AG04449 (cell line): ENCODE measurements at places on chromosomes 11 and 22.
A peak's percentile ranks its signal among the peaks of the same experiment; 100 is the strongest.

DNA sequence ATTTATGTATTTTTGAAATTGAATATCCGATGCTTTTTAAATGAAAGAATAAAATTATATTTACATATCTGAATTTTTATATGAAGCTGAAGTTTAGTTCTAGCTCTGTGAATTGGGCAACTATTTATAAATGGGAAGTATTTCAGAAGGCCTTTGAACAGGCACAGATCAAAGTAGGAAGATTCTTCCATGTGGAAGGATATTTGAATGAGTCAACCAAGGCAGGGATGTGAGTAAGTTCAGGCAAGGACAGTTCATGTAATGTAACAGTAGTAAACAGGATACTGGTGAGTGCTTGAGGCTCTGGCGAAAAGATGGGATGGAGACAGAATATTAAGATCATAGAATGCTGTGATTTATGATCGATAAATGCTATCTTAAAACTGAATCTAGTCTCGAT lies 417.8 kb upstream of the CCDC179 start:
- peak; percentile 24 for DNase-seq

GRCh38 chr11:86969258-86969657 lies 14.1 kb upstream of the FZD4 start:
- DNase-seq = no peak

- DNase-seq = no peak
Observed at GRCh38 chr22:46039535-46039934, 62.6 kb upstream of the WNT7B start.

- DNase-seq = no peak
Observed at GRCh38 chr11:87295237-87295636, 257.5 kb downstream of the TMEM135 start.

GRCh38 chr11:13316528-13316961 lies 39.0 kb downstream of the BMAL1 start:
- DNase-seq = no peak

DNA sequence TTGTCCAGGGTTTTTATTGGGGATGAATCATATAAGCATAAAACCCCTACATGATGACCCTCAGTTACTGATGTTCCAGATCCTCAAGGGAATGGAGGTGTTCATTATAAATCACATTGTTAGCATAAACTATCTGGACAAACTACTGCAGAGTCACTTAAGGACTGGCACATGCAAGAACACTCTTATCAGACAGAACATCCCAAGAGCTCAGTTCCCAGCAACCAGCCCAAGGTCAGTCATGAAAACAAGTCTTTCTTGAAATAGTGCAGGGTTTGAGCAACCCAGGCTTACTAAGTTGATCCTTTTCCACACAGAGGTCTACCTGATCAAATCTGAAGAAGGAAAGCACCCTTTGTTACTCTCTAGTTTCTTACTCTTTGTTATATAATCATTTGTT lies 13.5 kb upstream of the PTS start:
- no peak for DNase-seq

DNA sequence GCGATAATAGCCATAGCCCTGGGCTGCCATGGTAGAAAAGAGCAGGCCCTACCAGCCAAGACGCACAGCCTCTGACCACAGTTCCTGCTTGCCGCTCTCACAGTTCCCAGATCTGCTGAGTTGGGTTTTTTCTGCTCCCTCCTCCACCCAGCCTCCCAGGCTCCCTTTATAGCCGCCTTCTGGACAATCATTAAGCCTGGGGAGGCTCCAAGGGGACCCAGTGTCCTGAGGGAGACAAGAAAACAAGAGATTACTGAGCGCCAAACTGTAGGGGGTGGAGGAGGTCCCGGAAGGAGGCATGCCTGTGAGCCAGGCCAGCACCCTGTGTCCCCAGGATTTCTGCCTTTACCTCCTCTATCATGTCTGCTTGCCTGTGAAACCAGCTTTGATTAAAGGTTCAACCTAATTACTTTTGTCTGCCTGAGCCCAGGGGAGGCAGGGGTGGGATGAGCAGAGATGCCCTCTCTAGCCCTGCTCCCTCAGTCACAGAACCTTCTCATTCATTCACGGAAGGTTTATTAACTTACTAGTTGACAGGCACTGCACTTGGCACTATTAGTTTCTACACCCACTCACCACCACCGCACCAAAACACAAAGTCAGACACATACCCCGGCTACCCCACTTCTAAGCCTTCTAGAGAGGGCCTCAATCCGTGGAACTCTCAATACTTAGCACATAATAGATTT lies 1.2 kb downstream of the SLC37A4 start:
- DNase-seq = no peak

DNA sequence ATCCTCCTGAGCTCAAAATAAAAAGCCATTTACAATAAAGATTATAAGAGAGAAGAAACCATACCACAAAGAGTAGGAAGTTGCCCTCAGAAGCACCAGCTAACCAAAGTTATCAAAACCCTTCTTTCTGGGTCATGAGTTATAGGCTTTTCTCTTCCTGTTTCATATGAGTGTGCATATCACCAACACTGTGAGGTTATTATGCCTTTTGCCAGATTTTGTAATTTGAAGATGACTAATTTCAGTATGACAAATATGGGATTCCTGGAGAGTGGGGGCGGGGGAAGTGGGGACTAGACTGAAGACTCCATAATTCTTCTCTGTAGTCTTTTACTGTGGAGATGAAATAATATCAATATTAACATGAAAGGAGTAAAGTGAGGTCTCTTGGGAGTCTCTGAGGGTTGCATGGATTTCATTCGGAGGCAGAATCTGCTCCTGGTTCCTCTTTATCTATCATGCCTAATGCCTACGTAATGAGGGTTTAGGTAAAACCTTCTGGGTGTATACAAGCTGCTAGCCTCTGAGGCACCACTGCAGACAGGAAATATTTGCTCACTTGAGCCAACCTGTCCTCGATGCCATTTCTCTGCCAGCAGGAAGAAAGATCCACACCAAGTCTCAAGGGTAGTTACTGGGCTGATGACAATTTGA lies 2.1 kb downstream of the LPXN start:
- no peak for DNase-seq

DNA sequence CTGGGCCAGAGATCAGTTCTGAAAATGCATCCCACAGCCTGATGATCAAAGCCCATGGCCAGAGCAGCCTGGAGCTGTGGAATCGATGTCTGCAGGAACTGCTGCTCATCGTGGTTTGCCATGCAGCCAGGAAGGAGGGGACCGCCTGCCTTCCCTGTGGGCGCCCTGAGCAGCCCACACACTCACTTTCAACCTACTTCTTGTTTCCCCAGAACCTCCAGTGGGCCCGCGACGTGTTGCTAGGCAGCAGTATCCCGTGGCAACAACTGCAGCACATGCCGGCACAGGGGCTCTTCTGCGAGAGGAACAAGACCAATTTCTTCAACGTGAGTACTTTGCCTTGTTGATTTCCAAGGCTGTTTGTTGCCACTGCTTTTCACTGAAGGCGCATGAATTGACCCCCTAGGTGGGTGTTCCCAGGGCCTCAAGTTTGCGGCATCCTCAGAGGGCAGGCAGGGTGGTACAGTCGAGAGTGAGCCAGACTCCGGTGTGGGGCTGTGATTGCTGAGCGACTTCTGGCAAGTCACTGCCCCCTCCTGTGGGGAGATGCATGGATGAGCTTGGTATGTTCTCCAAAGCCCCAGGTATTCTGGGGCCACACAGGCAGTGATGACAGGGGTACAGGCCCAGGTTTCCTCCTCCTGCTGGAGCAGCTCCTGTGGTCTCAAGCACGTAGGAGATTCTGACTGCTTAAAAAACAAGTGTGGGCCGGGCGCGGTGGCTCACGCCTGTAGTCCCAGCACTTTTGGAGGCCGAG lies 47.0 kb upstream of the SUSD2 start:
- no peak for DNase-seq

DNA sequence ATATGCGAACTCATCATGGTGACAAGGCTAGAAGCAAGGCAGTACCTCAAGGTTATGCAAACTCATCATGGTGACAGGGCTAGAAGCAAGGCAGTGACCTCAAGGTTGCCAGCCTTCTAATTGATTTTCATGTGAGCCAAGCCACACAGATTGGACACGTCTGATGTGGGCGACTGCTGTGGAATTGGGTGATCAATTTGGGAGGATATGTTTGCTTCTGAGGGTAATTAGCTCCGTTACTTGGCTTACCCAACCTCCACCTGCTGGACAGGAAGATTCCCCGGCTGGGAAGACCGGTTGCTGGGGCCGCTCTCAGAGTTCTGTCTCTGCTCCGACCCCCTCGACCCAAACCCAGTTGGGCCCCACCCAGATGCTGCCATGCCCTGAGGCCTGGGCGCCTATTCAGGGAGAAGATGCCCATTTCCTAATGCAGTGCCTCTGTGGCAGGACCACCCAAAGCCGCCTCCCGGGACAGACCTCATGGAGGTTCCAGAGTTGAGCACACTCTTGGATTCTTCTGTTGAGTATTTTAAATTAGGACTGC lies 69.9 kb upstream of the SHANK2 start:
- no peak for DNase-seq

GRCh38 chr22:36457688-36458450 lies 23.6 kb downstream of the TXN2 start:
- no peak for DNase-seq

DNA sequence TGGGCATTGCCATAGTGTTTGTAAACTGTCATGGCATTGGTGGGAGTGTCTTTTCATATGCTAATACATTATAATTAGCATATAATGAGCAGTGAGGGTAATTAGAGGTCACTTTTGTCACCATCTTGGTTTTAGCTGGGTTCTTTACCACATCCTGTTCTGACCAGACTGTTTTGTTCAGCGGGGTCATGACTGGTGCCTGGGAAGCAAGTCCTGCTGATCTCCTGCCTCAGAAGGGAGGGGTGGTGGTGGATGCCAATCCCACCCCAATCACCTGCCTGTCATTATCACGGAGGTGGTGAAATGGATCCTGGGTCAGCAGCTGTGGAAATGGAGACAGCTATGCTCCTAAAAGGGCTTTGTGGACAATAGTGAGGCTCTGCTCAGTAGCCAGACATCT lies 31.2 kb downstream of the IL18 start:
- DNase-seq = no peak

DNA sequence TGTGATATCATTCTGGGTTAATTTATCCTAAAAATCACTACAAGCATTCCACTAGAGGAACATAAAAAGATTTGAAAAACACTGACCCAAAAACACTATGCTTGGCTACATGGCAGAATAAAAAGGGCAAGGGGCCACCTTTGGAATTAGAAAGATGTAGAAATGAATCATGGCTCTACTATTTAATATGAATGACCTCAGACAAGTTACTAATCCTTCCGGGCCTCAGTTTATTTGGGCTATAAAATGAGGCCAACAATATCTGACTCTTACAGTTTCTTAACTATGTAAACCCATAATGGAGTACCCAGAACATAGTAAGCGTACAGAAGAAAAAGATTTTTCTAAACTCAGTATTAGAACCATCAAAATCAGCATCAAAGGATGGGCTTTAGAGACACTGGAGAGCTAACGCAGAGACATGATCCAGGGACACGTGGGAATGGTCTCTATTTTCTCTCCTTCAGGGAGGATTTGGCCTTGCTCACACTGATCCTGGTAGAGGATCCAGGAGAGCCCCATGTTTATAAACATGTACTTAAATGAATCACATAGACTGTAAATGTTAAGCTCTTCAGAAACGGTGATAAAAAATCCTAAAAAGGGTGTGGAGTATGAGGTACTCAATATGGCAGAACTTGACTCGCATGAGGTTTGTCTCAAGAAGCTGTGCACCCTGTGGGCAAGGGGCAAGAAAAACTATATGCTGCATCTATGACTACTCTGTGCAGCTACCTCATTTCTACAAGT lies 288.4 kb upstream of the PITPNB start:
- DNase-seq = no peak

GRCh38 chr11:112613051-112613972 lies 347.9 kb upstream of the NCAM1 start:
- no peak for DNase-seq

- no peak for DNase-seq
Observed at GRCh38 chr22:36073476-36073875, 44.9 kb upstream of the RBFOX2 start.

DNA sequence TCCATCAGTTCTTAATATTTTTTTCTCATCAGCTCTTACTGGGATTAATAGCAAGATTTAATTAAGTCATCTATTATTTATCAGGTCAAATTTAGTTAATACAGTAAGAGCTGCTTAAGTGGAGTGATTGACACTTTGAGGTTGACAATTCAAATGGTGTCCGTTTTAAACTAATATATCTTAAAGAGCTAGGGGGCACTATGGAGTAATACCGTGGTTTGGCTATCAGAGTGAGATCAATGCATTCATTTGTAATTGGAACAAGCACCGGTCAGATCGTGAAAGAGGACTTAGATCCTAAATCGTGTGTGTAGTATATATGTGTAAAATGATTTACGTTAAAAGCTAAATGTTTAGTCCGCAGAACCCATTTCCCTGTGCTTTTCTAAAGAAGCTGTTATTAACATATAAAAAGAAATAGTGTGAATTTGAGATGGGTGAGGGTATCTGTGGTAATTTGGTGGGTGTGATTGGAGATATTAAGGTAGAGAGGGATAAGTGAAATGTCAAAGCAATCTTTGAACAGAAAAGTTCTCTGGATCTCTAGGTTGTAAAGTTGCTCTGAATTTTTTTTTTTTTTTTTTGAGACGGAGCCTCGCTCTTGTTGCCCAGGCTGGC lies 2.3 kb downstream of the SIK2 start:
- no peak for DNase-seq

GRCh38 chr11:123560006-123560405 lies 94.4 kb downstream of the SCN3B start:
- DNase-seq = peak; percentile 59

DNA sequence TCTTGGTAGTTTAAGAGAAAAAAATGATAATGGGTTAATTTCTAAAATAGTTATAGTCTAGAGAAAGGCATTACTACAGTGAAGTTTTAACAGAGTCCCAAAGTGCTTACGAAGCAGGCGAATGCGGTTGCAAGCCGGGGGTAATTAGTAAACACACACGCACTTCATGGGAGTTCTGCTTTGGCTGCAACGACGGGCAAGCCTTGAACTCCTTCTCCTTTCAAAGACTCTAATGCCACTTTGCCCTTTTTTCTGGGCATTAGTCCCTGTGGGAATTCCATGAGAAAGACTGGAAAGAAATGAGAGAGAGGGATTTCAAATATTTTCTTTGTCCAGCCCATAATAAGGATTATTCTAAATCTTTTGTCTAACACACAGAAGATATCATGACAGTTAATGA lies 66.1 kb downstream of the TENM4 start:
- DNase-seq = no peak

GRCh38 chr11:30509364-30509763 lies 76.8 kb downstream of the MPPED2 start:
- no peak for DNase-seq

DNA sequence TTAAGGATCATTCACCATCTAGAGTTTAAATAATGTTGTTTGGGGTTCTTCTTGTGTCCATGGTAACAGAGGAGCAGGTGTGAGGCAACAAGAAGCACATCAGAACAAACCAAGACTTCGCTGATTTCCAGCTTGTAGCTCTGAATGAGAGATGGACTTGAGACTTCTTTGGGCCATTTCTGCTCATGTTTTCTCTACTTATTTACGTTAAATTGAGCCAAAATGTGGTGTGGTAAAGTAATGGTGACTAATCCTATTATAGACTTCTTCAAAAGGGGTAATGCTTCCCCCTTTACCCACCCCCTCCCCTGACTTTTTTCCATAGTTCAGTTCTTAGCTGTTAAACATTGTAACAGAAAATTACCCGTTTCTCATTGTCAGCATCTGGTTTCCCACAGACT lies 65.2 kb downstream of the CSTPP1 start:
- no peak for DNase-seq

GRCh38 chr11:117916956-117917355 lies 12.2 kb downstream of the TMPRSS13 start:
- no peak for DNase-seq
